NCI-H82 (cell line): ENCODE measurements at places on chromosomes 12 and 14.
A peak's percentile ranks its signal among the peaks of the same experiment; 100 is the strongest.

- DNase-seq, result no peak
These were observed 1840.7 kb upstream of the FLRT2 start for GRCh38 chr14:83689265-83689664.

DNA sequence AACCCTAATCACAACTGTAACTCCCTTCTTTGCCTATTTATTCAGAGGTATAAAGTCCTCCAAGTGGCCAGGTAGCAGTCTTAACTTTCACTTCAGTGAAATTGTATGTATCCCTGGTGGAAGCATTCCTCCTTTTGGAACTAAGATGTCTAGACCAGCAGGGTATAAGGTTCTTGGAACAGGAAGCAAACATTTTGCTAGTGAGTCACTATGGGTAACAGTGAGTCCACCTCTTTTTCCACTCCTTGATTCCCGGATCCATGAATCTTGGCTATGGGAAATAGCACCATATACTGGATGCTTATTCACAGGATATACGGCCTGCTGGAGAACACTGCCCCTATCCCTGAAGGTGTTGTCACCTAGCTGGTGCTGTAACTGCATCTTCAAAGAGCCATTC lies 80.2 kb downstream of the KCNA5 start:
- no peak for DNase-seq

DNA sequence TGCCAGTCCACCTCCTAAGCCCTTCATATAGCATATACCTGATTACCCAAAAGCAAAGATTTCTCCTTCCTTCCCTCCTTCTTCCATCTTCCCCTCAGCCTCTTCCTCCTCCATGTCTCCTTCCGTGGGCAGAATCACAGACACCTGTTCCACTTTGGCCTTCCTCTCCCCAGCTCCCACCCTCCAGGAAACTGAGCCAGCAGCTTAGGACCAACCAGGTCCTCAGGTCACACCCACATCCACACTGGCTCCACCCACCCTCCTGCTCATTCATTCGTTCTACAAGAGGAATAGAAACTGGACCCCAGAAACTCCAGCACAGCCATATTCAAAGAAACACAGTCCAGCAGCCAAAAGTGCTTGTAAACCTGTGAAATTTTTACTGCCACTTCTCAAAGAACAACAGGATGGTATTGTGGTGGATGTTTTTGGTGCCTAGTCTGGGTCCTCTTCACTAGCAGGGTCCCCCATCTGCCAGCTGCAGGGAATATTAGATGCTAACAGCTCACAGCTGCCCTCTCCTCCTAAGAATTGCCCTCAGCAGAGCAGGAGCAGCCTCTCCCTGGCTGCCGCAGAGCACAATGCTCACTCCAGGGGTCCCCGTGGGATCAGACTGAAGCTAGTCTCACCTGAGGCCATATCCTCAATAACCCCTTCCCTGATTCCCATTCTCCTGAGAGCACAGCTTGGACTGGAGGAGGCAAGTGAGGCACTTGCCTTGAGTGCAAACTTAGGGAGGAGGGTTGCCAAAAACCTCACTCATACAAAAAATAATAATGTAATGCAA lies 18.4 kb downstream of the CMKLR1 start:
- DNase-seq, result peak; percentile 53

GRCh38 chr14:23883684-23884540 lies 69.7 kb upstream of the DHRS4 start:
- no peak for DNase-seq

DNA sequence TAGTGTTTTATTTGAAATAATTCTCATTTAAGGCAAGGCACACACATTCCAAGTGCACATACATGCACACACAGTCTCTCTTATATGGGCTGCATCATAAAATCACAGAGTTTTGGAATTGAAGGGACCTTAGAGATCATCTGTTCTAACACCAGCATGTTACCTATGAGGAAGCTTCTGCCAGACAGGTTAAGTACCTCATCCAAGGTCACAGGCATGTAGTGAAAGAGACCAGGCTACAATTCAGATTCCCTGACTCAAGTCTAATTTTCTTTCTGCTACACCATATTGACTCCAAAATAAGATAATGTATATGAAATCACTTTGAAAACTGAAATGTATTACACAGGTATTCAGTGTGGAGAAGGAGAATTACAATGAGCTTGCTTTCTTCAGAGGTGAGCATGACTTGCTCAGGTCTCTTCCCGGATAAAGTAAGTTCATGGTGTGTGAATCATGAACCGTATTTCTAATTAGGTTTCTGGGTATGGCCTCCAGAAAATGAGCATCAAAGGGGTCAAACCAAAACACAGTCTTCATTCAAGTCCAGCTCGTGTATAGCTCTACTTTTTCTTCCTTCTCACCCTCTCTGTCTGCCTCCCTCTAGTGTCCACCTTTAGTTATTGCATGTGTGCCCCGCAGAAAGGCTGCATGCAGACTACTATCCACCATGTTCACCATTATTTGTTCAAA lies 411.9 kb downstream of the FUT8 start:
- peak; percentile 73 for DNase-seq

DNA sequence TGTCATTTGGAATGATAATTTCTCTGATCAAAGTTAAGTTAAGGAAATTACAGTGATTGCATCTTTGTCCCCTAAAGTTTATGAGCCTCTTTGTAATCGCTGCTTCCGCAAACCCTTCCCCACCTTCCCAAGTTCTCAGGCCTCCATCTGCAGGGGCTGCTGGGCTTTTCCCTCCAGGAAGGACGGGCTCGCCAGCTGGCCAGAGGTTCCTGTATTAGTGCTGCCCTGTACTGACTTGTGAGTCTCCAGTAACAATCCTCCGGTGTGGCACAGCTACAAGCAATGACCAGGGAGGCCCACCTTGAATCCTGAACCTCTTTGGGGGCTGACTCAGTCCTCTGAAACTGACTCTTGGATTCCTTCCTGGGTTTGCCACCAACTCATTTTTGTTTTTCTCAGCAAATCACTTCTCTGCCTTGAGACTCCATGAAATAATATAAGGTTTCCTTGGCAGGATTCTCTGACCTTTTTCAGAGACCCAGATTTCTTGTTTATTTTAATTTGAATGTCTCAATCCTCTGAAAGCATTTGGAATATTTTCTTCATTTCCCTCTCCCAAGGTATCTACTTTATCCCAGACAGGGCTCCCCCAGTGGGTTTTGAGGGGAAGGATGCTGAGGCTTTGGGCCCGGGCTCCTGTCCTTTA lies 398.6 kb downstream of the ZFP36L1 start:
- DNase-seq, result no peak

DNA sequence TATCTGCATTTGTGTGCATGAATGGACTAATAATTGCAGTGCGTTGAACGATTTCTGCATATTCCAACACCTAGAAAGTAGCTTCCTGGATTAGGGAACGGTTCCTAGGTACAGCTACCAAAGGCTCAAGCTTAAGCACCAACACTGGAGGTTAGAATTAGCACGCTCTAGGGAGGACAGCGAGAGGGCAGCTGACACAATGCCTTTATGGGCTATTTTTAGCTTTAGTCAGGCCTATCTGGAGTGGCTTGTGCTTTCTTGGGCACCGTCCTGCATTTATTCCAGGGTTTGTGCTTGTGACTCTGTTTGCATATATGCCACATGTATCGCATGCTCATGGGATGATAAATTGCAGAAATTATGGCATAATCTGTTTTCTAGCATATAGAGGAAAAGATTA lies 13.7 kb downstream of the ETV6 start:
- peak; percentile 9 for DNase-seq

DNA sequence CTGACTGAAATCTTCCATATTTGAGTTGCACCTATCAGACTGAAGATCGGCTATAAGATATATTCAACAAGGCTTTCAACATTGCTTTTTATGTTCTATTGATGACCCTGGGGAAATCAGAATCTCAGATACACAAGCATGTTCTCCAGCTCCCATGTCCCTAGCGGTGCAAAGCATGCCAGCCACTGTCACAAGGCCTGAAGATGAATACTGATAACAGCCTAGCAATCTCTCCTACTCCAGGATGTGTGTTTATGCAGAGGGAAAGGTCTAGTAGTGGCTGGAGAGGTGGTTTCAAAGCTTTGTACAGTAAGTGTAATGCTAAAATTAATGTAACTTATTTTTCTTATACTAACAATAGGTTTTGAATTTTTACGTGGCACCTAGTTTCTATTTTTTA lies 64.6 kb downstream of the SOX5 start:
- DNase-seq, result no peak

DNA sequence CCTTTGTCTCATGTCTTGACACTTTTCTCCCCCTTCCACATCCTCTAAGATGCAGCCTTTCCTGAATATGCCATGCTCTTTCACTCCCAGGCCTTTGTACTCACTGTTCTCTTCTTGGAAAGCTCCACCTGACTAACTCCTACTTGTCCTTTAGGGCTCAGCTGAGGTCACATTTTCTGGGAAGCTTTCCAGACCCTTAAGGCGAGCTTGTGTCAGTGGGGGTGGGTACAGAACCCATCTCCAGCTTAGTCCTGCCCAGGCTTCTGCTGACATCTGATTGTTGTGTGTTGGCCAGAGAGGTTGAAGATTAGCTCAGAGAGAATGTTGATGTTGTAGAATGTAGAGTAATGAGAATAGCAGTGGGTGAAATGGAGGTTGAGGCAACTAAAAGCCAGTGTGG lies 2.9 kb upstream of the TSFM start:
- no peak for DNase-seq

DNA sequence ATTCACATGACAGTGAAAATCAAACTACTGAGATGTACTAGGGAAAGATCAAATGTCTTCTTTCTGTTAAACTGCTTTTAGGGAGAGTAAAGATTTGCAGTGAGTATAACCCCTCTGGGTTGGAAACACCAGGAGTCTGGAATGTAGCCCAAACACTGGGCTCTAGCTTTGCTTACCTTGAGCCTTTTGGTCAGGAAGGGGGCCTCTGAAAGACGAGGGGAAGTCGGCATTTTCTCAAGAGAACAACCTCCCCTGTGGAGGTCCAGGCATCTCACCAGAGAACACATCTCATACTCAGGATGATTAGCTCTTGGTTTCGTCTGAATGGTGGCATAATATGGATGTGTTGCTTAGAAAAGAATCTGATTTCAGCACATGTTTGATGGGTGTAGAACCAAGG lies 169.0 kb downstream of the ZFP36L1 start:
- DNase-seq, result no peak

GRCh38 chr12:115075552-115076170 lies 391.7 kb upstream of the TBX3 start:
- DNase-seq, result no peak

DNA sequence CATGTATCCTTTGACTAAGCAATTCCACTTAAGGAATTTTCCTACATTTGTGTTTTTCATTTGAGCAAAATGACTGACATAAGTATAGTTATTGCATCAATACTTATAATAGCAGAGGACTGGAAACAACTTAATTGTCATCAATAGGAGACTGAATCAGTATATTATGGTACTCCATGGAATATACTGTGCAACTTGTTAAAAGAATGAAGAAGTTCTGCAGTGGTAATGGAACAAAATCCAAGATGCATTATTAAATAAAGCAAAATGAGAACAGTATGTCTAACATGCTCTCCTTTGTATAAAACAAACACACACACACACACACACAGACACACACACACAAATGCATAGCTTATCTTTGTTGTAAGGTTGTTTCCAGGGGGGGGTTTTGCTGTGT lies 303.1 kb downstream of the RAD51B start:
- no peak for DNase-seq

- DNase-seq, result no peak
These were observed 50.3 kb upstream of the PCED1B start for GRCh38 chr12:47028981-47029708.

DNA sequence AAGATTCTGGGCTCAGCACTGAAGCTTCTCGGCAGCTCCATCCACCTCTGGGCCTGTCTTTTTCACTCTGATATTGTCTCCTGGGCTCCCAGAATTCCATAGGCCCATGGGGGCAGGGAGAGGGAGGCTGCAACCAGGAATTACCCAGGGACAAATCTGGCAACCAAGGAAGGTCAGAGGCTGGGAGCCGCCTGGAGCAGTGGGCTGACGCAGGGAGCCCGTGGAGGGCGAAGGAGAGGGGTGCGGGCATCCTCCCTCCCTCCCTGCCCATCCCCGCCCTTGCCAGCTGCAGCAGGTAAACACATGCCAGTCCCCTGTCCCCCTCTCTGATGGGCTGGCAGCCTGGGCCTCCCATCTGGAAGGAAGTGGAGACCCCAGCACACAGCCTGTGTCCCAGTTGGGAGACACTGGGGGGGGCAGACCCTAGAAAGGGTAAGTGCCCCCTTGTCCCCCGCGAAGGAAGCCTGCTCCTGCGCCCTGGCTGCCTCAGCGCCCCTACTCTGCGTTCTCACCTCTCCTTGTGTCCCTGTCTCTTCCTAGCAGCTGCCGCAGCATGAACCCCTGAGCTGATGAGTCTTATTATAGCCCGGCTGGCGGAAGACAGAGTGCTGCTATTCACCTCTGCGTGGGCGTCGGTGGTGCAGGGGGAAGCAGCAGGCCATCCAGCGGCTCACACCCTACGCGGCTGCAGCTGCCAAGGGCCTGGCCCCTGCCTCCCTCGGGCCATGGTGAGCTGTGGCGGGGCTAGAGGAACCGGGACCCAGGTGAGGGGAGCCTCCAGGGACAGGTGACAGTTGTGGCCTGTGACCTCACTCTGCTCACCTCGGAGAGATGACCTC lies 6.7 kb downstream of the LRTM2 start:
- no peak for DNase-seq

DNA sequence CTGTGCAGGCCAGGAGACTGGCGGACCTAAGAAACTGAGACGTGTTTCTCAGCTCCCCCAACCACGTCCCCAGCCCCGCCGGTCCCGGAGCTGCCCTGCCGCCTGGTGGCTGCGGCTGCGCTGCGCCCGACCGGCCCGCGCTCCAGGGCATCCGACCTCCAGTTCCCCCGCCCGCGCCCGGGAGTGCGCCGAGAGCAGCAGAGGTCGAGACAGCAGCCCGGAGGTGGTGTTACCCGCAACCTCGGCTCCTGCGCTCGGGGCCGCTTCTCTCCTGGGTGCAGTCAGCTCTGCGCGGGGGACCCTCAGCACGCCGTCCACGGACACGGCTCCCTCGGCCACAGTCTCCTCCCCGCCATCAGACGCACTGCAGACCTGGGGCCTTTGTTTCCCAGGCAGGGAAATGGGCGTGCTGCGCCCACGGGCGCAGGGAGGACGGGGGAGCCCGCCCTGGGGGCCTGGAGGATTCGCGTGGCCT lies 21.6 kb upstream of the GPR132 start:
- peak; percentile 77 for DNase-seq

DNA sequence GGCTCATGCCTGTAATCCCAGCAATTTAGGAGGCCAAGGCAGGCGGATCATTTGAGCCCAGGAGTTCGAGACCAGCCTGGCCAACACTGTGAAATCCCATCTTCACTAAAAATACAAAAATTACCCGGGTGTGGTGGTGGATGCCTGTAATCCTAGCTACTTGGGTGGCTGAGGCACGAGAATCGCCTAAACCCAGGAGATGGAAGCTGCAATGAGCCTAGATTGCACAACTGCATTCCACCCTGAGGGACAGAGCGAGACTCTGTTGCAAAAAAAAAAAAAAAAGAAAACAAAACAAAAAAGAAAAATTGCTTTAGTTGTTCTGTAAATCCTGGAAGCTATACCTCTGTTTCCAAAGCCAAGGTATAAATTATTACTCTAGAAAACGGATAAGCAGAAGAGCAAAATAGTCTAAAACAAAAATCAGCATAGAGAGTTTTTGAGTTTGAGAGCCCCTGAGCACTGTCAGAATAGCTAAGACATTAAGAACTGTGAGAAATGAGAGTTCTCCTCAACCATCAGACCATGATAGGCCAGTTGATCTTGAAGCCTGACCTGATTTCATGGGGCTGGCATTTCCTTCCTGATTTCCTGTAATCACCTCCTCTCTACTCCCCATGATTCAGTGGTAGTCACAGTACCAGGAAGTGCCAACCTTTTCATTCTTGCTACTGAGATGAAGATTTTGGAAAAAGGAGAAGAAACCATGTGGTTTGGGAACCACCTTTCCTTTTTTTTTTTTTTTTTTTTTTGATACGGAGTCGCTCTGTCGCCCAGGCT lies 31.7 kb downstream of the ATP2A2 start:
- no peak for DNase-seq
